ENCODE measurements at places on chromosomes 1 and 21. TPM values are rescaled to one million over a fixed set of nuclear protein-coding genes. Genes with fewer than 3 reads are reported as not detected.

CDCP2 gene
- not detected for total RNA-seq

ZRANB2 gene
- total RNA-seq = 57.9 TPM

IFNLR1 gene
- total RNA-seq = 5.8 TPM

PTCH2 gene
- 0.14 TPM for total RNA-seq

PDC gene
- total RNA-seq = not detected

CFHR3 gene
- not detected for total RNA-seq

SPSB1 gene
- 30.8 TPM for total RNA-seq

ASTN1 gene
- under 0.01 TPM for total RNA-seq

GJC2 gene
- total RNA-seq = 1.4 TPM

B3GALT2 gene
- total RNA-seq = not detected

TMEM52 gene
- total RNA-seq = 2.9 TPM

IFI44L gene
- 2.7 TPM for total RNA-seq

PGLYRP3 gene
- 4.7 TPM for total RNA-seq

All from nasal cavity respiratory epithelium epithelial cell of viscerocranial mucosa (primary cell).